ENCODE measurements at places on chromosomes 6 and 20.
A peak's percentile ranks its signal among the peaks of the same experiment; 100 is the strongest.

GRCh38 chr6:41527721-41528408 is 18.3 kb upstream of the FOXP4 start:
- DNase-seq: no peak

DNA sequence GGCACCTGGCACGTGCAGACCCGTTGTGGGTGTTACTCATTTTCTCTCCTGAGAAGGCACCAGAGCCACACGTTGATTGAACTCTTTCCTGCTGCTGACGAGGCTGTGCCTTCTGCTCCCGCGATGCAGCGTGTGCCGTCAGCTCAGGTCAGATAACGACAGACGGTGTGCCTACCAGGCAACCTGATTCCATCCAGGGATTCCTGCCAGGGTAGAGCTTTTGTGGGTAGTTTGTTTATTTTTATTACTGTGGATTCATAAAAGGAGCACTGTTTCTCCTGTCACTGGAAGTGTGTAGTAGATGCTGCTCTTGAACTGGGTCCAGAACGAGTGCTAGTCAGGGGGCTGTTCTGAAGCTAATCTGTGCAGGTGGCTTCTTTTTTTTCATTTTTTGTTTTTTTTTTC is 20.7 kb downstream of the PRPF6 start:
- DNase-seq: no peak

GRCh38 chr6:160042788-160043301 is 74.0 kb downstream of the IGF2R start:
- DNase-seq: no peak

GRCh38 chr20:35503841-35504561 is 25.5 kb downstream of the C20orf173 start:
- DNase-seq: no peak

- DNase-seq: no peak
Observed at GRCh38 chr6:54655162-54655561, 191.4 kb upstream of the FAM83B start.

DNA sequence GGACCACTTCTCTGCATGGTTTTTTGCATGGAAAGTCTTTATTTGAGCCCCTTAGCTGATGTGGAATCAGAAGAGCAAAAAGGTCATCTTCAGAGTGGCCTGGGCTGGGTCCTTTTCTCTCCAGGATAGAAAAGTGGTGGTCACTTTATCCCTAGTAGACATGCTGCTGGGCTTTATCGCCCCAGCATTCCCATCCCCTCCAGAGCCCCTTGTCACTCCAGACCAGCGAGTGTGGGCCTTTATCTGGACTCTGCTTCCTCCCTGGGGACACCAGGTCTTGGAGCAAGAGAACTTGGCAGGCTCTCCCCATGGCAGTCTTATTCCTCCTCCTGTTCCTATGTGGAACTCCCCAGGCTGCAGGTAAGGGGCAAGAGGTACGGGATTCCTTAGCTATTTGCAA is at the start of gene LY6G6F:
LY6G6F (plus strand) TSS at position 268 of the 400 bp plus-strand sequence; CDS start at position 309, 41 bp downstream.
- no peak for DNase-seq

DNA sequence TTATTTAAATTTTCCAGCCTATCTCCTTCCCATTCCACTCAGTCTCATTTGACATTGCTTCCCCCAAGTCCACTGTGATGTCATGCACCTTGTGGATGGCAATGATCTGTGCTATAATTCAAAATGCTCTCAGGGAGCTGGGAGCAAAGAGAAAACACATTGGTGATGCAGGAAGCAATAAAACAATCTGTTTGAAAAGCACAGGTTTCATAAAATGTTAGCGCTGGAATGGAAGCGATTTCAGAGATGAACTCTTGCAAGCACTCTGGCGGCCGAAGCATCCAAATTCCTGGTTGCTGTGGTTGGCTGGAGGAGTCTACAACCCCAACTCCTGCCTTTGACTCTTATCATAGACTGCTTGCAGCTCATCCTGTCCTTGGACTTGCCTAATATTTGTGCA is 167.0 kb downstream of the GMPR start:
- no peak for DNase-seq

DNA sequence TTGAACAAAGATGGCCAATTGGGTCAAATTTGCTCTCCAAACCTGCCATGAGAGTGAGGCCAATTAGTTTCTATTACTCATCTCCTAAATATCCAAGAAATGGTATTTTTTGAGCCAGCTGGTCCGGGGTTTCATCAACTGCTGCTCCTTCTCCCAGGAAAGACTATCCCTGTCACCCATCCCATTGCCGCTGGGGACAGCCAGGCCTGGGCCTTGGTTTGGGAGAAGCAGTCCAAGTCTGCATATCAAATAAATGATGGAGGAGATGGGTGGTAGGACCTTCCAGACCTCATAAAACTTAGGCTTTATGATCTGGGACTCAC is 46.7 kb upstream of the TTPAL start:
- DNase-seq: no peak

GRCh38 chr6:138988469-138988834 is 399 bp upstream of the REPS1 start:
- peak; percentile 67 for DNase-seq

DNA sequence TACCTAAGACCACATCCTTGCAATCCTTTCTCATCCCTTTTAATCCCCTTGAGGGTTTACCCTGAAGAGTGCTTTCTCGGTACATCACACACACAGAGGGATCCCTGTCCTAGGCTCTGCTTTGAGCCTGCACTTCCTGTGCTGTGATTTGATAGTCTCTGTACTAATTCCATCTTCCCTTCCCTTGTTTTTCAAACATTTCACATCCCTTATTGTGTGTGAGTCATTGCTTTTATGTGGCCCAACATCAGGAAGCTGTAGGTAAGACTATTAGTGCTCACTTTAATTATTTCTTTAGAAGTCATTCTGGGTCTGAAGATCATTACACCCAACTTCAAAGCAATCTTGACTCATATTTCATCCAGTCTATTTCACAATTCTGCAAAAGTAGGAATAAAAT is 57.2 kb upstream of the ANKEF1 start:
- no peak for DNase-seq

DNA sequence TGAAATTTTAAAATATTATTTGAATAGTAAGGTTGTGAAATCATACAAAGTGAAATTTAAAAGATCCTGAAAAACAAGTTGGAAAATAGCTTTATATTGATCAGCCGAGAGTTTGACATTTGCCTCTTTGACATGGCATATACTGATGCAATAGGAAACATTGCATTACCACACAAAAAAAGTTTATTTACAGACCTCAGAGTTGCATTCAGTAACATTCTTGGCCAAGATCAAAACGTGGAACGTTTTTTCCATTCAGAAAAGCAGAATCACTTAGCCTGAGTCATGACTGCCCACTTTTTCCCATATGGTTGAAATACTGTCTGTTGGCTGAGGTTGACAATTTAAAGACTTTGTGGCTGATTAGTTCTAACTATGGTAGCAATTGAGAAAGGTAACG is 55.1 kb upstream of the BACH2 start:
- DNase-seq: no peak

- no peak for DNase-seq
Observed at GRCh38 chr20:32607727-32608663, 22.9 kb upstream of the NOL4L start.

DNA sequence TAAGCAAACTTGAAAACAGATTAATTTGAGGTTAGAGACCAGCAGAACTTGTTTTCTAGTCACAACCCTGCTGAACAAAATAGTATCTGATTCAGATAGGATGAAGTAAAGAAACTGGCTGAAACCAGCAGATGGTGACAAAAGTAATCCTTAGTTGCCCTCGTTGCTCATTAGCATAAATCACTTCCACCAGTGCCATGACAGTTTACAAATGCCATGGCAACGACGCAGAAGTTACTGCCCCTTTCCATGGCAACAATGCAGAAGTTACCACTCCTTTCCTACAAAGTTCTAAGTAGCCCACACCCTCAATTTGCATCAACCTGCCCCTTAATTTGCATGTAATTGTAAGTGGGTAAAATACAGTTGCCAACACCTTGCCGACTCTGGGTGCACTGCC is 23.7 kb downstream of the SNRPB start:
- peak; percentile 70 for DNase-seq

- DNase-seq: no peak
Observed at GRCh38 chr6:130033949-130034348, 15.6 kb downstream of the L3MBTL3 start.

GRCh38 chr20:20518263-20518662 is 150.4 kb downstream of the INSM1 start:
- DNase-seq: no peak

DNA sequence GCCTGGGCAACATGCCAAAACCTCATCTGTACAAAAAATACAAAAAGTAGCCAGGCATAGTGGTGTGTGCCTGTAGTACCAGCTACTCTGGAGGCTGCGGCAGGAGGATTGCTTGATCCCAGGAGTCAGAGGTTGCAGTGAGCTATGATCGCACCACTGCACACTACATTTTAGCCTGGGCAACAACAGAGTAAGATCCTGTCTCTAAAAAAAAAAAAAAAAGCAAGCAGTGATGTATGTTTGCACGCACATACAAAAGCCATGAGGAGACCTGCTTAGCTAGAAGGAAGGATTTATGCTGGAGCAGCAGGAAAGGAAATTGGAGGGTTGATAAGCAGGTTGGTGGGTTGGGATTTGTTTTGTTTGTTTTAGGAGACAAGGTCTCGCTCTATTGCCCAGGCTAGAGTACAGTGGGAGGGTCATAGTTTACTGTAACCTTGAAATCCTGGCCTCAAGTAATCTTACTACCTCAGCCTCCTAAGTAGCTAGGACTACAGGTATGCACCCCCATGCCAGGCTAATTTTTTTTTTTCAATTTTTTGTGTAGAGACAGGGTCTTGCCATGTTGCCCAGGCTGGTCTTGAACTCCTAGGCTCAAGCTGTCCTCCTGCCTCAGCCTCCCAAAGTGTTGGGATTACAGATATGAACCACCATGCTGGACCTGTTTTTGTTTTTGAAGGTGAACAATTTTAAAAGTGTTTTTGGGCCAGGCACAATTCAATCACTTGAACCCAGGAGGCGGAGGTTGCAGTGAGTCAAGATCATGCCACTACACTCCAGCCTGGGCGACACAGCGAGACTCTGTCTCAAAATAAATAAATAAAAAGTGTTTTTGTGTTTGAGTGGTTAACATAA is 4.0 kb downstream of the ZSWIM3 start:
- DNase-seq: no peak

DNA sequence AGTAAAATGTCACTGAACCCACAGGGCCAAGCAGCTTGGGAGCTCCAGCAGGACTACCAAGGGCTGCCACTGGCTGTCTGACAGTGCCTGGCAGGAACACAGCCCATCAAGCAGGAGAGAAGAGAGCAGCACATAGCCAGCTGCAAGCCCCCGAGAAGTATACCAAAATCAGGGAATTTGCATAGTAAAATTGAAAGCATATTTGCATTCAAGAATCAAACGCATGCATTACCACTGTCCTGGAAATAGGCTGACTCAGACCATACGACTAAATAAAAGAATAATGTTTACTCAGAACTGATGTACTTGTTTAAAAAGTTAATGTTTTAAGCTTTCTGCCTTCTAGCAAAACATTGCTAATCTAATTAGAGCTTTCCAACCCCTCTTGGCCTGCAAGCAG is 298.1 kb downstream of the TFAP2B start:
- no peak for DNase-seq

- DNase-seq: no peak
Observed at GRCh38 chr6:1770968-1771723, 161.4 kb downstream of the FOXC1 start.

- DNase-seq: no peak
Observed at GRCh38 chr6:3045369-3045768, 22.9 kb upstream of the RIPK1 start.

- no peak for DNase-seq
Observed at GRCh38 chr6:1405221-1405620, 15.8 kb downstream of the FOXF2 start.

GRCh38 chr20:3032624-3033023 is 10.8 kb upstream of the GNRH2 start:
- DNase-seq: no peak

- no peak for DNase-seq
Observed at GRCh38 chr6:157089258-157089657, 234.1 kb downstream of the TMEM242 start.

DNA sequence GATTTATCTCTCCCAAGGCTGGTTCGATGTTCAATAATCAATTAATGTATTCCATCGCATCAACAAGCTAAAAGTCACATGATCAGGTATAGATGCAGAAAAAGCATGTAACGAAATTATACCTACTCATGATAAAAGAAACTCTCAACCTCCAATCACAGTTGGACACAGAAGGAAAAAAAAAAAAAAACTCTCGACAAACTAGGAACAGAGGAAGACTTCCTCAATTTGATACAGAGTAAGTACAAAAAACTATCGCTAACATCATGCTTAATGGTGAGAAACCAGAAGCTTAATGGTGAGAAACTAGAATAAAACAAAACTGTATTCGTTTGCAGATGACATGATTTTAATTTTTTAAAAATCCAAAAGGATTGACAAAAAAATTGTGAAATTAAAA is 62.0 kb upstream of the SMIM29 start:
- no peak for DNase-seq

DNA sequence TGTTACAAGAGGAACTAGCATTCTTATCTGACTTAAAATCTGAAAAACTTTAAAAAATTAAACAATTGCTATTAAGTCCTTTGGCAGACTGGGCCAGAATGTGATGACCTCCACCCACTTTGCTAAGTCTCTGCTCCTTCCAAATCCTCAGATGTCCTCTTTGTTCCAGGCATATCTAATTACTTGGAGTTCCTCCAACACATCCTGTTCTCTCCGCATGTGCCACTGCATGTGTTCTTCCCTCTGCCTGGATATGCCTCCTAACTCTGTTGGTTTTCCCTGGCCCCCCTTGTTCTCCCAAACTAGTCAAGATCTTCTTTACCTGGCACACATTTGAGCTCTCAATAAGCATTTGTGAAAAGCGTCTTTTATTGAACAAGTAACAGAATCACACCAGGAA is 23.1 kb downstream of the ELOVL2 start:
- DNase-seq: no peak

- no peak for DNase-seq
Observed at GRCh38 chr20:5349448-5349847, 32.7 kb upstream of the PROKR2 start.

GRCh38 chr6:137651591-137652335 is 157.6 kb upstream of the OLIG3 start:
- DNase-seq: no peak
